LHCN-M2 (cell line): ENCODE measurements at places on chromosomes 16 and 17. TPM values are rescaled to one million over a fixed set of nuclear protein-coding genes. Genes with fewer than 3 reads are reported as not detected.

DNA sequence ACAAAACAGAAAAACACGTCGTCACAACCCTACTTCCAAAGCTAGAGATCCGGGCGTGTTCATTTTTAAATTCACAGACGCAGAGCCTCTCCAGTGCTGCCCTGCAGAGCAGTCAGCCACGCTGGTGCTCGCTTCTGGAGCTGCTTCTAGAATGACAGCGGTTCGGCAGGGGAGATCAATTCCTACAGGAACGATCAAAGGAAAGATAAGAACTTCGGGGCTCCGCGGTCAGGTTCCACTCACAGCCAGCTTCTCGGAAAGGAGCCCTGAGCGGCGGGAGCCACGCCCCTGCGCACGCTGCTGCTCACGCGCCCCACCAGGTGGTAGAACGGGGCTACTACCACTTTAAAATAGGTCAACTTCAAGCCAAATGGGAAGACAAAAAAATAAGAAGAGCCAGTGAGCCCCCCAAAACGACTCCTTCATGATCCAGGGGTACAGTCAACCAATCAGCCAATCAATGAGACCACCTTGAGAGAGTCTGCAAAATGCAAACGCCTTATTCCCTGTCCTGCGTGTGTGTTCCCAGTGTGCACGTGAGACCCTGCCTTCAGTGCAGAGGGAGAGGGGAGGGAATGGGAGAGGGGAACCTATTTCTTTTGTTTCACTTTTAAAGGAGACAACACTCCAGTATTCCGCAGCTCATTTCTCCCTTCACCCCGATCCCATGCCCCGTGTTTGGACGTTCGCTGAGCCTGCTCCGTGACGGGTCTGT is 209.7 kb downstream of the RBFOX3 start:
- DNase-seq: peak; percentile 26

The GNG13 gene
- total RNA-seq: not detected in 2 replicates

GRCh38 chr16:48014349-48015135 is 141.3 kb downstream of the ABCC12 start:
- DNase-seq: peak; percentile 26

The KCNH4 gene
- under 0.01 TPM in 1 of 2 replicates, not detected in the other for total RNA-seq

- no peak for DNase-seq
These were observed 138.2 kb downstream of the CYLD start for GRCh38 chr16:50879873-50880695.

The MGAT5B gene
- 0.06 and 0.23 TPM in 2 replicates for total RNA-seq

GRCh38 chr16:23579371-23579770 is 16.7 kb downstream of the NDUFAB1 start:
- no peak for DNase-seq

The MYOCD gene
- 0.06 TPM in 1 of 2 replicates, not detected in the other for total RNA-seq

- no peak for DNase-seq
These were observed 236.6 kb downstream of the GSG1L start for GRCh38 chr16:27826893-27827289.

- no peak for DNase-seq
These were observed 115.9 kb downstream of the DYNLRB2 start for GRCh38 chr16:80656711-80657150.

The KREMEN2 gene
- 1.5 and 1.7 TPM in 2 replicates for total RNA-seq

DNA sequence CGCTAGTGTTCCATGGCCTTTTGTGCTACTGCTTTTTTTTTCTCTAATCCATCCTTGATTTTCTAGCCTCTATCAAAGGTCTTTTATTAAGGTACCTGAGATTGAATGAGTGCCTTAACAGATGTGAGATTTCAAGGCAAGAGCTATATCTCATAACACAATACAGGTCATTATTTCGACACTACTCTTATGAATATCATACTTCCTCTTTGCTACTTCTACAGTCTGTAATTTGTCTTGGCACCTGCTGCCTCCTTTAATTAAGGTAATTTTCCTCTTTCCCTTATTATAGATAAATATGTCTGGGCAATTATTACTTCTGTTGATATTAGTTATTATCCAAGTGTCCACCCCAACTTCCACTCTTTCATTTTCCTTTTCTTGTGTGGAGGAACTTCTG is 5.3 kb downstream of the KRT28 start:
- DNase-seq: no peak

The CX3CL1 gene
- total RNA-seq: not detected in 2 replicates

GRCh38 chr16:88645941-88646340 is 4.9 kb downstream of the CYBA start:
- DNase-seq: no peak

DNA sequence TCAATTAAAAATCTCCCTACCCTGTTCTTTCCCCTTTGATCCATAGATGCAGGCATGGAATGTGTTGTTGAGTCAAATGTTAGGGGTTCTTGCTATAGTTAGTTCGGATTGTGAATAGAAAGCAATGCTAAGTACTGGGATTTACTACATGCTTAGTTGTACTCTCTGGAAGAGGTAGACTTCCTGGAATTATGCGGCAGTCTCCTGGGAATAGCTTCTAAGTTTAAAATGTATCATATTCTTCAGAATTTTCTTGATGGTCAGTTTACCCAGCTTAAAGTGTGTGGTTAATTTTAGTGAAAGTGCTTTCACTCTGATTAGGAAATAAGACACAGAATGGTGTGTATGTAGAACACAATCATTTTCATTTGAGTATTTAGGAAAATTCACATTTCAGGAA is 3.5 kb downstream of the CLTC start:
- DNase-seq: no peak

The MFSD6L gene
- not detected in 2 replicates for total RNA-seq

GRCh38 chr17:76643553-76644148 is at the start of gene ST6GALNAC1:
ST6GALNAC1 (minus strand) TSS chr17:76643757; CDS start chr17:76643638, 119 bp downstream.
- no peak for DNase-seq

DNA sequence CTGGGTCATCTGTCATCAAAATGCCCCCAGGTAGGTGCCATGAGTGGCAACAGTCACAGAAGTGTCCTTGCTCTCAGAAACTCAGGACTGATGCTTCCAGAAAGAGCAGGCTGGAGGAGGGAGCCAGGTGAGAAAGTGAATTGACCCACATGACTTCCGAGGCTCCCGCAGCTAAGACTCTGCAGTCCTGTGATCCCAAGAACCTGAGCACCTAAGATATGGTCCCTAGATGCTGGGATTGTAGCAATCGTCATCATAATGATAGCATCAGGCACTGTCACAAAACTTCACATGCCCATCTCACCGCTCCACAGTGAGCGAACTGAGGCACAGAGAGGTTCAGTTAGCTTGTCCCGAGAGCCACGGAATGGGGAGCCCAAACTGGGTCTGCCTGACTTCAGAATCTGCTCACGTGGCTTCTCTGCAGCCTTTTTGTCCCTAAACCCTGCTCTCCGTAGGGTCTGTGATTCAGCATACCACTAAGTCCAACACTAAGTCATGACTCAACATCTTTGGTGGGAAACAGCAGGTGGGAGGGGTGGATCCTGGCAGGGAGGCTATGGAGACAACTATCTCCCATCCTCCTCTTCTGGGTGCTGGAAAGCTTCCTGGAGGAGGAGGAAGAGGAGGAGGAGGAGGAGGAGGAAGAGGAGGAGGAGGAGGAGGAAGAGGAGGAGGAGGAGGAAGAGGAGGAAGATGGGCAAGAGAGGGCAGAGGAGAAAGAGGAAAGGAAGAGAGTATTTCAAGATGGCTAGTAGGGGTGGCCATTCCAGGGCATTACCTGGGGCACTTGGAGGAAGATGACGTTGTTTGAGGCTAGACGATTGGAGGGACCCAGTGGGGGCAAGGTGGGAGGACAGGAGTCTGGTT is 55.5 kb upstream of the DLX4 start:
- DNase-seq: peak; percentile 92

DNA sequence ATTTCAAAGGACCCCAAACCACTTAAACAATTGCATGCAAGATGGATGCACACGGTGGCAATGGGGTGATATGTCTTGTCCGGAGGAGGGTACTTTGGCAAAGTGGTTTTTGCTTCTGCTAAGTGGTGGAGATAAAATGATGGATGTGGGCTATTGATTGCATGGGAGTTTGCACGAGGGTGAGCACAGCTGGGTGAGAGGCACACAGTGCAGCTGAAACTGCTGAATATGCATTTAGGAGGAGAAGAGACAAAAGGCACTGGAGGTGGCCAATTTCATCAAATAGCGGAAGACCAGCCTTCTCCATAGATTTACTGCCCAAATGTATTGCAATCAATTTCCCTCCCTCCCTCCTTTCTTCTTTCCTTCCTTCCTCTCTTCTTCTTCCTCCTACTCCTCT is 414.4 kb upstream of the EEF2KMT start:
- no peak for DNase-seq

DNA sequence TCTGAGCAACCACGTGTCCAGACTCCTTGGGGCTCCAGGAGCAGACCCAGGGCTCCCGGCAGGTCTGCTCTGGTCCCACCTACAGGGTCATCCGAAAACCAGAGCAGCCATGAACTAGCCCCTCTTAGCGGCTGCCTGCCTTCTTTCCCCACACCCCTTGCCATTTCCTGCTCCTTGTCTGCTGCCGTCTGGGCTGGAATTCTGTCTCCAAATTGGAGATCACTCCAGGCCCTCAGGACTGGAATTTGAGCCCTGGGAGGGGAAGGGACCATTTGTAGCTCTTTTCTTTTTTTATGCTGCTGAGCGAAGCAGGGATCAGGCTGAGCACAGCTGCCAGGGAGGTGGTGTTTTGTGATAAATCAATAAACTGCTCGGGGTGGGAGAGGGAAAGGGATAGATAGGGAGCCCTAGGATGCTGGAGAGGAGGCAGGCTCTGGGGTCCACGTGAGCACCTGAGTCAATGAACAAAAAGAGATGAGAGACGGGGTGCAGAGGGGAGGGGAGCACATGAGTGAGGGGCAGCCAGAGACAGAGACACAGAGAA is 257.5 kb downstream of the ENGASE start:
- no peak for DNase-seq

The TERB1 gene
- total RNA-seq: not detected in 2 replicates

- peak; percentile 25 for DNase-seq
These were observed 418.3 kb upstream of the SALL1 start for GRCh38 chr16:51569203-51569931.

- no peak for DNase-seq
These were observed 7.1 kb upstream of the RAB40C start for GRCh38 chr16:582614-583331.

The PLA2G15 gene
- total RNA-seq: 24.0 and 31.1 TPM in 2 replicates

- no peak for DNase-seq
These were observed 16.4 kb downstream of the REXO5 start for GRCh38 chr16:20822521-20823325.

- no peak for DNase-seq
These were observed 10.0 kb downstream of the PPL start for GRCh38 chr16:4926928-4927327.

The TNFRSF17 gene
- not detected in 2 replicates for total RNA-seq

- no peak for DNase-seq
These were observed 8.6 kb downstream of the SARM1 start for GRCh38 chr17:28379814-28380801.

DNA sequence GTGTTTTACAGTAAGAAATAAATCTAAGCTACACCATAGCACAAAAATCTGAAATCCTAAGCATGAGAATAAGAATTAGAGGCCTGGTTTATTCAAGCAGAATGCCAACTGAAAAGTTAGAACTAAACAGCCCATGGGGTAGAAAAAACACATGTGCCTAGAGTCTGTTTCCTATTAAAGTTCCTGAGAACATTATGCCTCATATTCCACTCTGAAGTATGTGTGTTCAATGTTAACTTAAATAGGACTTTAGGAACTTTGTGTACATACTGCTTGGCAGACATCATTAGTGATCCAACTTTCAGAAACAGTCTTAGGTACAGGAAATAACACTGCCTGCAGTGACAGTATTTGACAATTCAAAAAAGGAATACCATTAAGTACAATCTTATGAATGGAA is 18.2 kb downstream of the HEATR6 start:
- no peak for DNase-seq

DNA sequence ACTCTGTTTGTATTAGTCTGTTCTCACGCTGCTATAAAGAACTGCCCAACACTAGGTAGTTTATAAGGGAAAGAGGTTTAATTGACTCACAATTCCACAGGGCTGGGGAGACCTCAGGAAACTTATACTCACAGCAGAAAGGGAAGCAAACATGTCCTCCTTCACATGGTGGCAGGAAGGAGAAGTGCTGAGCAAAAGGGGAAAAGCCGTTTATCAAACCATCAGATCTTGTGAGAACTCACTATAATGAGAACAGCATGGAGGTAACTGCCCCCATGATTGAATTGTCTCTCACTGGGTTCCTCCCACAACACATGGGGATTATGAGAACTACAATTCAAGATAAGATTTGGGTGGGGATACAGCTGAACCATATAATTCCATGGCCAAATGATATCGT is 30.9 kb downstream of the ABCC1 start:
- DNase-seq: no peak

GRCh38 chr16:84359326-84359725 is 9.0 kb upstream of the ATP2C2 start:
- no peak for DNase-seq

The DNAI2 gene
- total RNA-seq: not detected in 2 replicates

- peak; percentile 53 for DNase-seq
These were observed 7.6 kb upstream of the PKMYT1 start for GRCh38 chr16:2987833-2988232.

The NAGS gene
- 1.5 and 1.6 TPM in 2 replicates for total RNA-seq

The KRTAP4-6 gene
- total RNA-seq: not detected in 2 replicates

GRCh38 chr16:71746442-71747046 is 22.0 kb upstream of the PHLPP2 start:
- DNase-seq: peak; percentile 46

The IRX3 gene
- 82.7 and 84.1 TPM in 2 replicates for total RNA-seq

GRCh38 chr17:65626451-65626850 is 65.0 kb upstream of the AXIN2 start:
- no peak for DNase-seq
